ENCODE measurements at places on chromosomes 16 and 17.

DNA sequence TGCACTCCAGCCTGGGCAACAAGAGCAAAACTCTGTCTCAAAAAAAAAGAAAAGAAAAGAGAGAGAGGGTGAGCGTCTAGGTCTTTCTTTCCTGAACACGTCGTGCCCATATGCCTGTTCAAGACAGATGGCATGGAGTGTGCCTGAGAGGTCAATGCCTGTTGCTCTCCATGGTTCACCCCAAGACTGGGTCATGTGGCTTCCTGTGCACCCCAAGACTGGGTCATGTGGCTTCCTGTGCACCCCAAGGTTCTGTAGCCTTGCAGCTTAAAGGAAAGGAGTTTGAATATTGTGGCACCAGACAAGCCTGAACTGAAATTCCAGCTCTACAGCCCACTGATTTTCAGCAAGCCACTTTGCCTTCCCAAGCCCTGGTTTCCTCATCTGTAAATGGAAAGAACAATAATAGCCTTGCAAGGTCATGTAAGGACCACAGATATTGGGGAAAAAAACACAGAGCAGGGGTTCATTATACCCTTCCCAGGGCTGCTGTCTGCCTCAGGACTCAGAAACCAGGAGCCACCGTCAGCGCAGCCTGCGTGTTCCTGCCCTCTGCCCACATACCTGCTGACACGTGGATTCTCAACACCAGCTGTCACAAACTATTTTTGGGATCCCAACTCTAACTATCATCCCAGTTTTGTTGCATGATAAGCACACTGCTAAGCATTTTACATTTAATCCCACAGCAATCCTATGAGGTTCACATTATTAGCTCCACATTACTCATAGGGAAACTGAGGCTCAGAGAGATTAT is 18.0 kb upstream of the NAGS start:
- DNase-seq = no peak

DNA sequence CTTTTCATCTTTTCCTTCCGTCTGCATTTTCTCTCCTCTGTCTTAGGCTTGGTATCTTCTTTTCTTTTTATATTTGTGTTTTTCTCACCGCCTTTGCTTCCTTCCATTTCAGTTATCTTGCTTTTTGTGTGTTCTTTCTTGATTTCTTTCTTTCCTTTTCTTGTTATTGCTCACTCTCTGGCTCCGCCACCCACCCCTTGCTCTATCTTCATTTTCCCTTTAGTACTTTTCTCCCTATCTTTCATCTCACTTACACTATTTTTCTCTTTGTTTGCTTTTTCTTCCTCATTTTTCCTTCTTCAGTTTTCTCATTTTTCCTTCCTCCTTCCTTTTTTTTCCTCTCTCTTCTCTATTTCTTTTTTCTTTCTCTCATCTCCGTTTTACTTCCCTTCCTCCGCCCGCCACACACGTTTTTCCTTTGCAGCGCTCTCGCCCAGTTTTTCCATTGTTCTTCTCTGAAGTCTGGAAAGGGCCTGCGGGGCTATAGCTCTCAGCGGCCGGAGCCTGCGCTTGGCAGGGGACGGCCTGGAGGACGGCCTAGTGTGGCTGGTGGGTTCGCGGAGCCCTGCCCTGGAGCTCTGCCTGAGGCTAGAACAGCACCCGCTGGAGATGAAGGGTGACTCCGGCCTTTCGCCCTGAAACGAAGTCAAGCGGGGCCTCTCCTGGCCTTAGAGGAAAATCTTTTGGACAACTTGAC is 5.2 kb upstream of the HOXB13 start:
- no peak for DNase-seq

GRCh38 chr16:29821643-29822115 is 1.4 kb downstream of the MVP start:
- DNase-seq = no peak

GRCh38 chr17:32516940-32517701 is 30.3 kb downstream of the CDK5R1 start:
- DNase-seq = no peak

DNA sequence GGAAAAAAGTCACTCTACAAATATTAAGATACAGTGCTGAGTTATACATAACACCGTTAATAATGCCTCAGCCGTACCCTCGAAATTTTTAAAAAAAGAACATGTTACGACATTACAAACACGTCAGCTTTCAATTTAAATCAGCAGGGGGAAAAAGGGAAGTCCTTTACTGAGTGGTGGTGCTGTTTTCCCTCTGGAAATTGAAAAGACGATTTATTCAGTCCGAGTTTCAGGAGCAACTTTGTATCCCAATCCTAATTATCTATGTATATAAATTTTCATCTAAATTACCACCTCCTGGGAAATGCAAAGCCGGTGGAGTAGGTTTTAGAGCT is 1.3 kb downstream of the NETO2 start:
- DNase-seq = no peak

DNA sequence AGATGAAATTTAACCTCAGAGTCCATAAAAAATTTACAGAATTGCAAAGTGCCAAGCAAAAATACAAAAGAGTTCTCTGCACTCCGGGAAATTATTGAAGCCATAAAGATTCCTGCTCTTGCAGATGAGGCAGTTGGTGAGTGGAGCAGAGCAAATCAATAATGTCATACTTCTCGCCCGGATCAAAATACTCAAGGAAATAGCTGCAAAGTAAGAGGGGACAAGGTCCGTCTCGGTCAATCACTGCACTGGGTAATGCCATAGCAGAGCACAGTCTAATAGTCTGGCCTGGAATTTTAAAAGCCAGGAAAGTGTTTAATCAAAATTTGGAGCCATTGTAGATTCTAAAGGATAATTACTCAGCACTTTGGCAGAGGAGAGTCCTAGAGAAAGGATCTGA is 58.9 kb downstream of the GP2 start:
- no peak for DNase-seq

All from amniotic stem cell (primary cell).